Hematopoietic multipotent progenitor cell treated with erythropoietin and hydrocortisone succinate and interleukin-3 and kit ligand, for 6 days (in vitro differentiated cells): ENCODE measurements at places on chromosomes 16 and 17.

- no peak for DNase-seq
Measured at GRCh38 chr17:67525239-67526135, 148.4 kb downstream of the PITPNC1 start.

DNA sequence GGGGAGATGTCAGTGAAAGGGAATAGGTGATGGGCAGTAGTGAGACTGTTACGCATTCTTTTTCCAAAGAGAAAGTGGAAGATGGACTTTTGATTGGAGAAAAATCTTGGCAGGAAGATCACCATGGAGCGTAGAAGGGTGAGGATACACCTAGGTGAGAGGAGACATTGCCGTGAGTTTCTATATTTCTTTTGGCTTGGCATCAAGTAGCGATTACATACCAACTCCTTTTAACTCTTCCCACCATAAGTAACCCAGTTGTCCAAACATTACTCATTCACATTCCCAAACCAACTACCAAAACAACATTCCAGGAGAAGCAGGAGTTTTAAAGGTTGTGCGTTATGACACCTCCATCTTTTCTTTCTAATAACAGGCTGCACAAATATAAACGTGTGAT is 10.7 kb upstream of the KRT28 start:
- DNase-seq: no peak

GRCh38 chr16:31080035-31080629 is 5.9 kb downstream of the ZNF646 start:
- DNase-seq: no peak

DNA sequence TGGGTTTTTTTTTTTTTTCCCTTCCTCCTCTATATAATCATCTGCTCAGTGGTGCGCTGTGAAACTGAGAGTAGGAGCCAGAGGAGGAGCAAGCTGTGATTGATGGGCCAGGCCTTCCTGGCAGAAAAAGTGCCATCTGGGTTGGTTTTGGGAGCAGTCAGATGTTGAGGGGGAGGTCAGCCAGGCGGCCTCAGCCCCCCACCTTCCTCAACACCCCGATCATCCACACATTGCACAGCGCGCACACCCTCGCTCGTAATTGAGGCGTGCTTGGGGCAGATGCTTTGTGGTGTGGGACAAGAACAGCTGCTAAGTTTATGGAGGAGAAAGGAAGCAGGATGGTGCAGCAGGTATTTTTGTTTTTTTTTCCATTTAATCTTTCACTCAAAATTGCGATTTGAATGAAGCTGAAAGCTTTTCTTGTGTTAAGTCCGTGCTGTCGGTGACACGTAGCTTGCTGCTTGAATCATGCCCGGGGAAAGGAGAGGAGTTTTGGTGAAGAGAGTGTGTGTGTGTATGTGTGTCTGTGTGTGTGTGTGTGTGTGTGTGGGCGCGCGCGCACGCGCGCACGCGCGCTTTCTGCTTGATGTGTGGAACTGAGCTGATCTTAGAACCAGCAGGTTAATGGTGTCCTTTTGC is 177.4 kb downstream of the RBFOX1 start:
- DNase-seq: no peak

- DNase-seq: no peak
Measured at GRCh38 chr17:2414446-2415064, 13.7 kb upstream of the MNT start.

- DNase-seq: no peak
Measured at GRCh38 chr17:63150994-63151464, 185.0 kb downstream of the TANC2 start.

GRCh38 chr17:27577121-27577761 is 53.7 kb upstream of the LGALS9 start:
- DNase-seq: peak; percentile 62

DNA sequence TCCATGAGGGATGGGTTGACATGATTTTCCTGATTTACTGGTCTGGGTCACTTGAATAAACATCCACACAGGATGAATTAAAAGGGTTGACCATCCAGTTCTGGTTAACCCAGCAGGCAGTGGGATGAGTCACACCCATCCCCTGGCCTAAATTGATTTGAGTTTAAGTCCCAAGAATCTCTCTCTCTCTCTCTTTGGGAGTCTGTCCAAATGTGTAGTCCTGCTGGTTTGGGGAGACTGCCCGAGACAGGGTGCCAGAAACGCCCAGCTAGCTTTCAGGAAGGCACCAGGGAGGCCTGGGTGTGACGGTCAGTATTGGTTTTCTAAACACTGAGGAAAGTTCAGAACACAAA is 38.8 kb downstream of the SCPEP1 start:
- DNase-seq: no peak

DNA sequence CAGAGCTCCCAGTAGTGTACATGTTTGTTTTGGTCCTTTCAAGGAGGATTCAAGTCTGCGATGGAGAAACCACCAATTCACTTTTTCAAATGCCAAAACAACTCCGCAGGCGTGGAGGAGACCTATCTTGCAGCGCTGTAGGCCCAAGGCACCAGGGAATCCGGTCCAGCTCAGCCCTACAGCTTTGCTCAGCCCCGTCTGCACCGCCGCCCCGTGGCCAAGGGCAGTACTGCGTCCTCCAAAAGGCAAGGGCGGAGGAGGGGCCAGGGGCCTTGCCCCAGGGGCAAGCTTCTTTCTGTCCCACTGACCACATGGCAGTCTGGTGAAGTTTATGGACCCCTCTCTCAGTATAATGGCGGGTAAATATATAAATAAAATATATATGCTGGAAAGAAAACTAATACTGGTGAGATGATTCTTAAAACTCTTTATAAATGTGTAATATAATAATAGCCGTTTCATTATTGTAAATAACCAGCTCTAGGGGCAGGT is 709 bp upstream of the CD300LG start:
- peak; percentile 81 for DNase-seq

DNA sequence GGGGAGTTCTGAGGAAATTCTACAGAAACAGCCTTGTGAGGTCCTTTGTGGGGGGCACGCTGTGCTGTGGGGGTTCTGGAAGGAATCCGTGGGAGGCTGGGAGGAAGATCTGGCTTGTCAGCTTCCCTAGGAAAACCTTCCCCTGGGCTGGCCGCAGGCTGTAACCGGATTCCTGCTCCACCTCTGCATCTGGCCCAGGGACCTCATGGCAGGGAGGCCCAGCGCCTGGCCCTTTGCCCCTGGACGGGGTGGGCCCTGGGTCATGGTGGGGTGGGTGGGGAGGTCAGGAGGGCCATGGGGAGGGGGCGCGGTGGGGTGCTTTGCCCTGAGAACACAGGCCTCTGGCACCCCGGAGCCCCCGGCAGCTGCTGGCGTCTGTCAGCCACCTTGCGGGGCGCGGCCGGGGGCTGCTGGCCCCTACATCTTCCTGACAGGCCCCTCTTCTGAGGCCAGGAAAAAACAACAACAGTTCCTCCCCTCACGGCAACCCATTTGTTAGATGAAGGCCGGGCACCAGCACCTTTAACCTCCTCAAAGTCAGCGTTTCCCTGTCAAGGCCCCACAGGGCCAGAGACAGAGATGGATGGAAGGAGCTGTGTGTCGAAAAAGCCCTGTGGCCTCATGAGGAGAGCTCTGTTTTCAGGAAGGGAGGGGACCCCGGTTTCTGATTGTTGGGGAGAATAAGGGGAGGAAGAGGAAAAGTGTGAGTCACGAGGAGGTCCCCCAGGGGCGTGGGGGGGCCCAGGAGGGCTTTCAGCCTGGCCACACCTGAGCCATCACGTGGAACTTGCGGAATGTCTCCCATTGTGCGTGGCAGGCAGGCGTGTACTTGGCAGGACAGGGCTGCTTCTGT is 3.6 kb upstream of the MEOX1 start:
- DNase-seq: no peak

DNA sequence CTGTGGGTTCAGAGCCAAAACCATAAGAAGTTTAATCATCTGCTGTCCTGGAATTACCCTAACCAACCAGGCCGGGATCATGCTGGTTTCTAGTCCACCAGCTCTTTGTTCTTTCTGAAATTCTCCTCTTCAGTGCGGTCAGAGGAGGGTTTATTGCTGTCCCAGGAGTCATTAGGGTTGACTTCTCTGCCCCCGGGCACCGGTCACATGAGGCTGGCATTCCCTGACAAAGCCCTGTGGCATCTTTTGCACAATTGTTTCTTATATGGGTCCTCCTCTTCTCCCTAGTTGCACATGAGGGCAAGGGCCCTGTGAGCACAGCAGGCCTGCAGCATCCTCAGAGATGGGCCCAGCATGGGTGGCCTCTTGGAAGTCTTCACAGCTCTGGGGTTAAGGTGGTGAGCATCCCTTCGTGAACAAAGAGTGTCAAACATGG is 243.9 kb downstream of the IRF8 start:
- DNase-seq: no peak

DNA sequence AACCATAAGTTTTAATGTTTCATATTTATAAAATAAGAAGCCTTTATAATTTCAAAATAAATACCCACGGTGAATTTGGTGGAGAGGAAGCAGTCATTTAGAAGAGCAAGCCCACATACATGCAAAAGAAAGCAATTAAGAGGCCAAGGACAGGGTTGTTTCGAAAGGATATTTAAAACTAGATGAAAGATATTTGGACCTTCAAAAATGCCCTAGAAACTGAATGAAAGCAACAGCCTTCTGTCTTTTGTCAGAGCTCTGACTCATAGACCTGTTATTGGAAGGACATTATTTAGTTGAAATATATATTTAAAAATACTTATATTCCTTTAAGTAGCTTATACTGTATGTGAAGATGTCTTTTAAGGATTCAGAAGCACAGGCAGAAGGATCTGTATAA is 8.6 kb upstream of the METTL9 start:
- peak; percentile 43 for DNase-seq

DNA sequence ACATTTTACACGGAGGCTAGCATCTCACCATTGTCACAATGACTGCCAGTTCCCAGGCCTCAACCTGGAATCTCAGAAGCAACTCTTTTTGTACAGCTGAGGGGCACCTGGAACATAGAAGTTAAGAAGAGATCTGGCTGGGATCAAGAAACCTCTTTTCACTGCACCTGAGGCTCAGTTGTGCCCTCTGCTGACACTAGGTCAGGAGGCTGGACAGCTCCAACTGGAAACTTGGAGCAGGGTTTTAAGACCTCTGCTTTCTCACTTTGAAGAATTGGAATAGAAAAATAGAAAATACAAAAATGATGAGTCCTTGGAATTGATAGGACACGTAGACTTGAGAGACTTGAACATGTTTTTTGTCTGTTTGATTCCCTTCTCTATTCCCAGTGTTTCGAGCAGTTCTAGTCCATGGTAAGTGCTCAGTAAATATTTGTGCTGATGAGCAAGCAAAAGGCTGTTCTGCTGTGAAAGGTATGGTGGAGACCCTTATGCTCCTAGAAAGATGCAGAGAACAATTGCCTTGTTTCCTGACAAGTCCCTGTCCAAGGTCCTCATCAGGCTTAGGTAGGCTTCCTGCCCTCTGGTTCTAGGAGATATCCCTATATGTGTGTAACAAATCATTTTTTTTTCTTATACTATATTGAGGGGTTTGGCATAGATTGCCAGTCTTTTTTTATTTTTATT is 13.6 kb upstream of the PPM1D start:
- DNase-seq: peak; percentile 45

- DNase-seq: peak; percentile 56
Measured at GRCh38 chr16:2507052-2507659, 6.6 kb upstream of the ATP6V0C start.

DNA sequence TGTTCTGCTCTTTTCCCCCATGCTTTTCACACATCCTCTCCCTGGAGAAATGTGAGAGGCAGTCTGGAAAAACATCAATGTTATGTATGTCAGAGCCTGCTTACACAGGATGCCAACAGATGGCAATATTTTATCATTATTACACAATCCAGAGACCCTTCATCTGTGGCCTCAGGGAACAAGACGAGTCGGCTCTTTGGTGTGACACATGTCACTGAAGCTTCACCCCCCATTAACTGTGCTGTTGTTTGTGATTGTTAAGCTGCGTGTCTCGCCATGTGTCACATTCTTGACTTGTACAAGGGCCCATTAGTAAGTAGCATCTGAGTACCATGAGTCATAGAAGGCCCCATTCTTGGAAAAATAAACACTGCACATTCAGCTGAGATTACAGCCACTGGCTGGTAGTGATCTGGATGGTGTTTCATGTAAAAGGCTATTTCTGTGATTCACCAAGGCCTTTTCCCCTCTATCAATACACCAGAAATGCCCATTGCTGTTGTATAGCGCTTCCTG is 682.1 kb upstream of the SOX9 start:
- DNase-seq: no peak

DNA sequence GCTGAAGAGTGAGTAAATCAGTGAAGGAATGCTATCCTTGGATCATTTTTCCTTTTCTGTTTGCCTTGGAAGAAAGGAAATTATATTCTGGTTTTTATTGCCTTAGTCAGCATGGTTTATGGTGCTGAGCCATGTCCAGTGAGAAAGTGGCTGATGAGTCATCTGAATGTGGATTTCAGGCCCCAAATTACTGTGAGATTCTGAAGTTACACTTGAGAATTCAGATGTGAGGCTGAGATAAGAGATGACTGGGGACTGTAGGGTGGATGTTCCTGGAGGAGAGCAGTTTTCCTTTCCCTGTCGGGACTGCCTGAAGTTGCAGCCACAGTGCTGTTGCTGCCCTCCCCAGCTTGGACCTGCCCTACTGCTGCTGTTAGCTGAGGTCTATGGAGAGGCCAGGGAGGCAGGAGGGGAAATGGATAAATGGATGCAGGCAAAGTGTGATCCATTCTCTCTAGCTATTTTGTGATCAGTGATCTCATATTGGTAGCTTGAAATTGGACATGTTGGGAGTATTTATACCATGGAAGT is 4.2 kb upstream of the MAP3K14 start:
- DNase-seq: peak; percentile 53

DNA sequence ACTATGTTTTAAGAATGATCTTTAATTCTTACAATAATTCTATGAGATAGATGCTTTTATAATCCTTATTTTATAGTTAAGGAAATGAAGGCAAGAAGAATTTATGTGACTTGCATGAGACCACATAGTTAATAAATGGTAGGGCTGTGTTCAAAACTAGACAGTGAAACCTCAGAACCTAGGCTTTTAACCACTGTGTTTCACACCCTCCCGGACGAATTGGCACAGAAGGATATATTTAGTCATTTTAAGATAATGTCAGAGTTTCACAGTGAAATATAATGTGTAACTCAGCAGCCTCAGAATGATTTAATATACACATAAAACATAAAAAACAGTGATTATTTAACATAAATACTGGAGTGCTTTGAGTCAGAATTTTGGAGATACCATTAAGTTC is 57.0 kb downstream of the NSRP1 start:
- DNase-seq: no peak
